ENCODE measurements at places on chromosomes 3 and 15. TPM values are rescaled to one million over a fixed set of nuclear protein-coding genes. Genes with fewer than 3 reads are reported as not detected.

The MKRN3 gene
- 9.3 TPM for total RNA-seq

The GJD2 gene
- not detected for total RNA-seq

The OPA1 gene
- total RNA-seq: 37.2 TPM

The CD96 gene
- total RNA-seq: 0.22 TPM

The PRSS50 gene
- not detected for total RNA-seq

The ADAMTSL3 gene
- not detected for total RNA-seq

The CLDND1 gene
- 269 TPM for total RNA-seq

The CPA3 gene
- 0.30 TPM for total RNA-seq

The TRANK1 gene
- 41.8 TPM for total RNA-seq

Data from M059J (cell line).